ENCODE measurements at places on chromosomes 3 and 15.

GRCh38 chr3:130395916-130396315 is 50.4 kb downstream of the COL6A5 start:
- no peak for DNase-seq

DNA sequence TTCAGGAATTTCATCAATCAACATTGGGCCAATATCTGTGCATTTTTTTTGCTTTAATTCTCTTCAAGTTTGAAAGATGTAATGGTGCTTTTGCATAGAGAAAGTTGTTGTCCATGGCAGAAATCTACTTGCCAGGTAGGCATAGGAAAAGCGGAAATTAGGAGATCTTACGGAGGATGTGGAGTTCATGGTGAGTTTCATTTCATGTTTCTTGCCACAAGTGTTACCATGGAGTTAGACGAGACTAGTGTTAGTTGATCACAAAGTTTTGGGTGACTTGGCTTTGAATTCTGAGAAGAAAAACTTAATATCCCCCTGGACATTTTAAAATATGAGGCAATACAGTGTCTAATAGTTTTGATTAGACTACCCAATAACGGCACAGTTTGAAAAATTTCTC is 1.0 kb upstream of the P2RY13 start:
- no peak for DNase-seq

- DNase-seq: no peak
Observed at GRCh38 chr3:174884776-174885568, 25.8 kb downstream of the NAALADL2 start.

DNA sequence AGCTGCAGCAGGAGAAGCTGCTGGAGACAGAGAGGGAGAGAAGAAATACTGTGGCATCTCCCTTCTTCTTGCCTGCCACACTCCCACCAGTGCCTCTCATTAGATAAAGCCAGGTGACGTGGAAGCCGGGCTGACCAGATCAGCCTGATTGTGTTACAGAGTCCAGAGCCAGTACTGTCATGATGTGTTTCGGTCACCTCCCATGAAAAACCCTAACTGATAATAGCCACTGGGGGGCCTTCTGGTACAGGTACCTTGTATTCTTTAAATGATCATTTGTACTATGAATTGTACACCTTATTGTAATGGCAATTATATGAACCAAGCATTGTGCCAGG is 125.8 kb upstream of the TMEM108 start:
- no peak for DNase-seq

DNA sequence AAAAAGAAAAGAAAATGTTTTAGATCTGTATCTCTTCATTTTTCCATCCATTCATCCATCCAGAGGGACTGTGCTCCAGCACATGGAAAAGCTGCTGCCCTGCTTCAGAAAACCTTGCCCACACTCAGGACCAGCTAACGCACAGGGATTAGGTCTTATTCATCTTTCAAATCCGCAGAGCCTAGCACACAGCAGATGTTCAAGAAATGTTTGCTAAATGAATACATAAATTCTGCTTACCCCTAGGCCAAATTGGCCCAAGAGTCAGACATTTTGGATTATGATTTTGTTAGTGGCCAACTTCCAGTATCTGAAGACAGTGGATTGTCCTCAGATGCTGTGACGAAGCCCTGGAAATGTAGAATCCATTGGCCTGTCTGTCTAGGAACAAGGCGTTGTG is 71.4 kb downstream of the GHSR start:
- no peak for DNase-seq

- DNase-seq: no peak
Observed at GRCh38 chr3:16494814-16495431, 18.6 kb downstream of the RFTN1 start.

DNA sequence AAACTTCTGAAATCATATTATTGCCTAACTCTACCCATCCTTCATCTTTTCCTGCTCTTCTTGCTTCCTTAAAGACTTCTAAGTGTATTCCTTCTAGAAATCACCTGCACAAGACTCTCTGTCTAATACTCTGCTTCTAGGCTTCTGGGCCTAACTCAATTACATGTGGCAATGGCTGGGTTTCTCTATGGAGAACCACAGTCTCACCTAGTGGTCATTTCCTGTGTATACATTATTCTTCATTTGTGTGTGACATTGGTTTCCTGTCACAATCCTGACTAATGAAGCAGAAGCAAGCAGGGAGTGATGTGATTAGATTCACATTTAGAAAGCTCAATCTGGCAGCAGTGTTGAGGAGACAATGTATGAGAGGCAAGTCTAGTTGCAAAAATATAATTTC is 16.9 kb upstream of the CLDN1 start:
- DNase-seq: no peak

GRCh38 chr3:30628901-30629590 is 22.6 kb downstream of the TGFBR2 start:
- DNase-seq: no peak

- DNase-seq: no peak
Observed at GRCh38 chr3:197701841-197702240, 34.9 kb downstream of the RUBCN start.

GRCh38 chr15:63509056-63509954 is 4.9 kb downstream of the USP3 start:
- no peak for DNase-seq

DNA sequence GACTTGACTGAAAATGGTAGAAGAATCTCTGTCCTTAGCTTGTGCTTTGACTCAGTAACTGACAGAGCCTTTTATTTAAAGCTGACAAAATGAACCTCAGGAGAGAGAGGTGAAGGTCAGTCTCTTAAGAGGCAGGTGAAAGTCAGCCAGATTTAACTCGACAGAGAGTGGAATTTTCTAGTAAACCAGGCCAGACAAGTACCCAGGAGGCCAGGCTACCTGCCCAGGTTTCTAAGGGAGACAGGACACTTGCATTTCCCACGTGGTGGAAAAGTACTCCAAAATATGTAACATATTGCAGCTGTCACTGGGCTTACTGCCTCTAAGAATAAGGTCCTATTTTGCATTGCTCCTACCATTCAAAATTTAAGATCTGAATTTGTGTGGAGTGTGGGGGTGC is 167.9 kb downstream of the FMN1 start:
- no peak for DNase-seq

GRCh38 chr3:108548886-108549285 is 38.5 kb upstream of the MYH15 start:
- no peak for DNase-seq

DNA sequence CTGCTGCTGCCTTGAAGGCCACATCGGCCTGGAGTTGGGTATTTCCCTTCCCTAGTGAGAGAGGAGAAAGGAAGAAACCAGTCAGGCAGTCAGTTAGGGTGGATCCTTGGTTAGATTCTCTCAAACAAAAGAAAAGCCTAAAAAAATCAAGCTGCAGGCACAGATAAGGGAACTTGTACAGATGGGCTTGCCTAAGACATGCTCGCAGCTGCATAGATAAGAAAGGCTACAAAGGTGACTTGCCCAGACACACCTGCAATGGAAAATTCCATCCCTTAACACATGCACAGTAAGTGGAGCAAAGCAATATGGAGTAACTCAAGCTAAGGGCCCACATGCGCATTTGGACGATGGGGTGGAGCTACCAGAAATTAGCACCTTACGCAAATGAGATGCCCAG is 199.7 kb upstream of the ARPP21 start:
- no peak for DNase-seq

- DNase-seq: no peak
Observed at GRCh38 chr15:80580106-80580505, 115.0 kb upstream of the ABHD17C start.

DNA sequence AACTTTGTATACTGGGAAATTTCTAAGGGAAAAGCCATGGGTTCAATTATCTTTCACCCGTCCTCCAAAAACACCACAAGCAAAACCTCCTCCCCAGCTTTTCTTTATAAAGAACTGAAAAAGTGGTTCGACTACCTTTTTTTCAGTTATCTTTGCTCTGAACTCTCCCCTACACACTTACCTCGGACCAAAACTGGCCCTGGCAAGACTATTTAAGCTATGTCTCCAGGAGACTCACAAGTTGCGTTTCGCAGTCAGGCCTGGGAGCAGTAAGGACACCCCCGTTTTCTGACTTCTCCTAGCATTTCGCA is 645 bp downstream of the COPS2 start:
- DNase-seq: no peak

DNA sequence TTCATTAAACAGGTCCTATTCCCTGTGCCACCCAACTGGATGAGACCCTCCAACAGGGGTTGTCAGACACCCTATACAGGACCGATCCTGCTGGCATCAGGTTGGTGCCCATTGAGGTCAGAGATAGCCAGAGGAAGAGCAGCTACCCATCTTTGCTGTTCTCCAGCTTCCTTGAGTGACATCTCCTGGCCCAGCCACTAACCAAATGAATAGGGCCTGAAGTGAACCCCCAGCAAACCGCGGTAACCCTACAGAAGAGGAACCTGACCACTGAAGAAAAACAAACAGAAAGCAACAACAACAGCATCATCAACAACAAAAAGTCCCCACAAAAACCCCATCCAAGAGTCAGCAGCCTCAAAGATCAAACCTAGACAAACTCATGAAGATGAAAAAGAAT is 133.6 kb upstream of the ARPP21 start:
- DNase-seq: no peak

DNA sequence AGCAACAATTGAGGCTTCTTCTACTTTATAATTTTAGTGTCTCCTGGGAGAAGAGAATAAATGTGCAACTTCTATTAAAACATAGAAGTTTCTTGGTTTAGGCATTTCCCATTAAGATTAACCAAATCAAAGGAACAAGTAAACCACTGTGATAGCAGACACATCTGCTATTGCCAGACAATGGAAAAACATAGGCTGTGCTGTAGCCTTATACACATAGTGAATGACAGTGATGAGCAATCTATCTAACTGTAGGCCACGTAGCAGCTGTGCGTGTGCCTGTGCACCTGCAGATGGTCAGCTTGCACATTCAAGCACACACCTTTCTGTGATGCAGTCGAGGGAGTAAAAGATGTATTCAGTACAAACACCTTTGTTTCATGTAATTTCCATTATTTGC is 32.7 kb downstream of the GNB4 start:
- DNase-seq: no peak

DNA sequence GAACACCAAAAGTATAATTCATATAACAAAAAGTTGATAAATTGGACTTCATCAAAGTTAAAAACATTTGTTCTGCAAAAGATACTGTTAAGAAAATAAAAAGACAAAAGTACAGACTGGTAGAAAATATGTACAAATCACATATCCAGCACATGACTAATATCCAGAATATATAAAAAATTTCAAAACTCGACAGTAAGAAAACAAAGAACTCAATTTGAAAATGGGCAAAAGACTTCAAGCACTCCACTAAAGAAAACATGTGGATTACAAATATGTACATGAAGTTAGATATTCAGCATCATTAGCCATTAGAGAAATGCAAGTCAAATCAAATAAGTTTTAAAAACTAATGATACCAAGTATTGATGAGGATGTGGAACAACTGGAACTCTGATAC is 6.7 kb downstream of the GK5 start:
- no peak for DNase-seq

DNA sequence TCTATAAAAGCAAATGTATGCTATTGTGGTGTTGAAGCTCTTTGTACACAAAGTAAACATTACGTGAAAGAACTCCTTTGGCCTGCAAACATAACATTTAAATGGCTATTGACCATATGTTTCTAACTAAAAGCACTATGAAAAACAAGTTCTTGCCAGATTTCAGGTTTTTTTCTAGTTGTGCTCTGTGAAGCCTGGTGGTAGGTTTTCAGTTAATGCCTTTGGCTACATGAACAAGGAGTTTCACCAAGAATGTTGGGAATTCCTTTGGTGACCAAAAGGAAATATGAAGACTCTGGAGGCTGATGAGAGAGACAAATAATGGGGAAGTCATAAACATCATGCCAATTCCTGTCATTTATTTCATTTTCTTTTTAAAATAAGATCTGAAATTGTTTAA is 66.0 kb downstream of the RBMS3 start:
- DNase-seq: no peak
